Gastroesophageal sphincter (tissue), 4 donors: ENCODE measurements at places on chromosomes 6 and 20.

DNA sequence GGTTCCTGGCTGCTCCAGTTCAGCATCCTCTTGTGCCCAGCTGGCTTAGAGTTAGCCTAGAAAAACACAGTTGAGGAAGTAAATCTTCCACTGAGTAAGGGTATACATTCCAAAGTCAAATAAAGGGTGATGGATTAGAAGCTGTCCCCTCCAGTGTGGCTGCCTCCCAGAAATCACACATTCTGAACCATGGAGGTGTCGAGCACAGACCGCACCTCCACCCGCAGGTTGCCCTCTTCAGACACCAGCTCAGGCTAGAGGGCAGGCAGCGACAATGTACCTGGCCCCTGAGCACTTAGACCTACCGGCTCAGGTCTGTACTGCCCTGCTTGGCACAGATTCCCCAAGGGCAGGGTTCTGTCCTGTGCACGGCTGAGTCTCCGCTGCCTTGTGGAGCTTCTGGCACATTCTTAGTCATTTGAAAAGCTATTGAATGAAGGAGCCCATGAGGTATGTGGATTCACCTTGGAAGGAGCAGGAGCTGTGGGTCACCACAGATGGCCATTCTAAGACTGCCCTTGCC is 118.1 kb downstream of the FAM120B start:
- no peak for ATAC-seq

DNA sequence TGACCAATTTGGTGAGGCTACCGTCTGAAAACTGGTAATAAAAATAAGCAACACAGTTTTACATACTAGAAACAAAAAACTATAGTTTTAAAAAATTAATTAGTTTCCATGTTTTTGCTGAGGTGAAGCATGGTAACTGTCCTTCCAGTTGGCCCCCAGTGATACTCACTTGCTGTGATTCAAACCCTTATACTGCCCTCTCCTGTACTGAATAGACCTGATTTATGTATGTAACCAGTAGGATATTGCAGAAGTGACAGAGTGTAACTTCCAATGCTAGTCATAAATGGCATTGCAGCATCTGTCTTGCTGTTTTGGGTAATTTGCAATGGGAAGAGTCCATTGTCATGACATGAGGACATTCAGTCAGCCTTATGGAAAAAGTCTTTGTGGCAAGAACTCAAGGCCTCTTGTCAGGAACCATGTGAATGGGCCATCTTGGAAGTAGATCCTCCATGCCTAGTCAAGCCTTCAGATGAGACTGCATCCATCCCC is 8.9 kb upstream of the CHD6 start:
- no peak for ATAC-seq

DNA sequence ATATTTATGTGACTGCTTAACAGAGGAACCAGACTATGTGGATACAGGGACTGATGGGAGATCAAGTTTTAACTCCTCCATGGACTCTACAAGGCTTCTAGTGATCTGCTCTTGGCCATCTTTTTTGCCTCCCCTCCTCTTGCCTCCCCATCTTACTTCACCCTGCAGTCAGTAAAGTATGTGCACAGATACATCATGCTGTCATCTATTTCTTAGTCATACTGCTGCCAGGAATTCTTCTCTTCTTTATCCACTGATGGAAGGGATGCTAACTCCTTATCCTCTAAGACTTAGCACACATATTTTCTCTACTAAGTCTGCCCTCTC is 27.6 kb upstream of the FAM83C start:
- no peak for ATAC-seq

DNA sequence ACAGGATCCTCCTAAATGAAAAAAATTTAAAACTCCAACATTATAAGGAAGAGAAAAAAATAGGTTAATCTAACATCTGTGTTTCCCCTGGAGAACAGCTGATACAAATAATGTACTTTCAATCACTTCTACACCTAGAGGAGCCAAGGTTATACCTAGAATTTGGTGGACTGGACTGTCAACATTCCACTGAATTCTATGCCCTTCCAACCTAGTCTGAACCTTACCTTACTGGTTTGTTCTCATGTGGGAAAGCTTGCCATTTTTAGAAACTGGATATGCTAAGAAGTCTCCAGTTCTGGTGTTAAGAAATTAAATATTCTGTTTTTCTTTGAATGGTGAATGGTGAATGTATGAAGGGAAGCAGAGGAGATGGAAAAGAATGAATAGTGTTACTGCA is 162.4 kb downstream of the DST start:
- ATAC-seq, result no peak

GRCh38 chr20:53312957-53313356 is 280.7 kb downstream of the ZNF217 start:
- ATAC-seq, result no peak
